Stimulated activated CD8-positive, alpha-beta memory T cell treated with anti-CD3 and anti-CD28 coated beads, Interleukin-12 subunit alpha, Interleukin-12 subunit beta, amount 100 ng/mL, for 4 hours (primary cell): ENCODE measurements at places on chromosomes 13 and 19.
A peak's percentile ranks its signal among the peaks of the same experiment; 100 is the strongest.

DNA sequence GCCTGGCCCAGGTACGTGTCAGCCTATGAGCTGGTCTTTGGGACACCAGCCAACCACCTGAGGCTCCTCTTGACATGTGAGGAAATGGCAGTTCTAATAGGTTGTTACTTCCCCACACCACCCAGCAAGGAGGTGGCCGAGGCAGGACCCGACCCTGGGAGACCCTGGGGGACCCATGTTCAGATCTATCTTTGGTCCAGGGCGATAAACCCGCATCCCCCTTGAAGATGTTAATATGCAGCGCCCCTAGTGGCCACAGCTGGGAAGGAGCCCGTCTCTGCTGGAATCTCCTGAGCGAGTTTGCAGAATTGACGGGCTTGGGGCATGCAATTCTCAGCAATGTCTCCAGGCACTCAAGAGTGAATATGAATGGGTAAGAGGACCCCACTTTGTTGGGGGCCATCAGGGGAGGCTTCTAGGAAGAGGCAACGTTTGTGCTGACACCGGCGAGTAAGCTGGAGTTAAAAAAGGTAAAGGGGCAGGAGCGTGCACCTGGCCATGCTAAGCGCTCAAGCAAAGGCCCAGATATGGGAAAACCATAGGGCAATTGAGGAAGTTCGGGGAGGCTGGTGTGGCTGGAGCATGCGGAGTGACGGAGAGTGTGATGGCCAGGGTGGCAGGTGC is 1.5 kb upstream of the MYO1F start:
- DNase-seq, result peak; percentile 60

GRCh38 chr13:27354379-27354778 is 70.0 kb upstream of the GTF3A start:
- no peak for DNase-seq

- DNase-seq, result no peak
These were observed 556.3 kb upstream of the ARGLU1 start for GRCh38 chr13:107124129-107124718.

DNA sequence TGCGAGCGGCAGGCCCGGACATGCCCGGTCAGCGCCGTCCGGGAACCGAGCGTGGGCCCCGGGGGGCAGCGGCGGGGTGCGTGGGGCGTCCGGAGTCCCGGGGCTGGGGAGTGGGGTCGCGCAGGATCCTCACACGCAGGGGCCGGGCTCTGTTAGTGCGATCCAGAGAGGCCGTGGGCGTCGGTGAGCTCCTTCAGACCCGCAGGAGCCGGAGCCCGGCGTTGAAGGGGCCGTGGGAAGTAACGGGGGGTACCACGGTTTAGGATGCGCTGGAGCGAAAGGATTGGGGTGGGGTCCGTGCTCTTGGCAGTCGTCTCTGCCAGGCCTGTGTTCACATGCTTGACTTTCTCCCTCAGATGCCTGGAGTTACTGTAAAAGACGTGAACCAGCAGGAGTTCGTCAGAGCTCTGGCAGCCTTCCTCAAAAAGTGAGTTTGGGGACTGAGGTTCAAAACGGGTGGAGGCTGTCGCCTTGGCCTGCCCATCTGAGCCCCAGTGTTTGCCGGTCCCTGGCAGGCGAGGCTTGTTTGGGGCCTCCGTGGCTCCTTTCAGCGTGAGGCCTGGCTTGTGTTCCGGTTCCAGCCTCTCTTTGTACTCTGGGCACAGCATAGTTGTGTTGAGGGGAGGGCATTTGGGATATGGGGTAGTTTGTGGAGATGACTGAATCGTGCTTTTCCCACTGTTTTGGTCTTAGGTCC is 512 bp downstream of the RPS19 start:
- DNase-seq, result no peak

- no peak for DNase-seq
These were observed 71.4 kb downstream of the DGKH start for GRCh38 chr13:42119875-42120274.

DNA sequence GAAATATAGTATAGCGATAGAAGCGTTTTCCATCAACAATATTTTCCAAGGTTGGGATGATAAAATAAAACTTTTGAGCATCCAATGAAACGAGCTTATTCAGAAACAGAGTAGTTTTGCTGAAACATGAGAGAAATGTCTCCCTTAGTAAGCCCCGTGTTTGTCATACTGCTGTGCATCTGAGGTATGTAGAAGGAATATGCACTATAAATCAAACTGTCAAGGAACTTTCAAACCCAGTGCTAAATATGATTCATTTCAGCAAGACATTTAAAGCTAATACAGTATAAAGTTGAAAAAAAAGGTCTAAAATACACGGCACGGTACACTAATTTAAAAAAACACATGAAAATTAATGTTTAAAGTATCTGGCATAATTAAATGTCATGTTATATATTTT is 546.2 kb downstream of the SLITRK5 start:
- DNase-seq, result no peak

- no peak for DNase-seq
These were observed 460.8 kb downstream of the KLF5 start for GRCh38 chr13:73519396-73520116.
